ENCODE measurements at places on chromosomes 5 and 9.

GRCh38 chr5:147167529-147167928 lies 67.3 kb upstream of the STK32A start:
- no peak for DNase-seq

GRCh38 chr5:140108093-140109017 lies 5.6 kb upstream of the PURA start:
- peak; percentile 28 for DNase-seq

DNA sequence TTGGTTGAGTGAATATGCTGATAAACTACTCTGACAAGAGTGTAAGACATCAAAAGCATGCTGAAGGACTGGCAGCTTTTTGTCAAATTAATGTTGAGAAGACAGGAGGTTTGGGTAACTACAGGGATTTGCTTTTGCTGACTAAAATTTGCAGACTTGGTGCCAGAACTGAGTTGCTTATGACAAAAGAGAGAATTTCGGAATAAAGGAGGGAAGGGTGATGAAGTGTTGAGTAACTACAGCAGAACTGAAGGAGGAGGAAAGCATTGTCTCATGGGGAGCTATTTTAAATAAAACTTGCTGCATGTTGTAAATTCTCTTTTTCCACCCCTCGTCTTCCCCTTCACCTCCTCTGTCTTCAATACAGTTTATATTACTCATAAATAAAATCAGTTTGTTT lies 296.1 kb downstream of the YTHDC2 start:
- no peak for DNase-seq

DNA sequence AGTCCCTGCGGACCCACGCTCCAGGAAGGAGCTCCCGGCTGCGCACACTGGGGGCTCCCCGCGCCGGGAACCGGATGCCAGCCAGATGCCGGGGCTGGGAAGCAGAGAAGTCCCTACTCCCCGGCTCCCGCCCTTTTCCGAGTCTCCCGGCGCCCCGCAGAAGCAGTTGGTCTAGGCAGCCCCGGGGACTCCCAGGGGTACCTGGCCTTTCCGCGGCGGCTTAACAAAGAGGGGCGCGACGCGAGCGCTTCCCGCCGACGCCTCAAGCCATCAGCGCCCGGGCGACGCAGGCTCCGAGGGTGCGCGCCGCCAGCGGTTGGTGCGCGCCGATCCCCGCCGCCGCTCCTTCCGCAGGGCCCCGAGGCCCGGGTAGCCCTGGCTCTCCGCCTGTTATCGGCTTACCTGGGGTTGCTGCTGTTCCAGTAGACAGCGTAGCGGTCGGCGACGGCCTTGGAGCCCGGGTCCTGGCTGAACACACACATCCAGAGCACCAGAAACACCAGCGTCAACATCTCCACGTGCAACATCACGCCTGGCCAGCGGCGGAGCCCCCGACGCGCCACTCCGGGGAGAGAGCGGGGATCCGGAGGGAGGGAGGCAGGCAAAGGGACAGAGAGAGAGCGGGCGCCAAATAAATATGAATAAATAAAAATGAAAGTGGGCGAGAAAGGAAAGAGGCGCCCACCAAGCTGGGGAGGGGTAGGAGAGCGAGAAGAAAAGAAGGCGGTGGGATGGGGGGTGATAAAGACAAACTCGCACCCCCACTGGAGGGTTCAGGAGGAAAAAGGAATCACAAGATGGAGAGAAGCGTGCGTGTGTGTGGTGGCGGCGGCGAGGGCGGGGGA lies 428 bp downstream of the EFNA5 start:
- DNase-seq: peak; percentile 32

- DNase-seq: no peak
Observed at GRCh38 chr5:78541086-78541654, 107.4 kb downstream of the LHFPL2 start.
